ENCODE measurements at places on chromosomes 3 and 15.

- no peak for DNase-seq
Measured at GRCh38 chr3:157918402-157918801, 187.8 kb downstream of the SHOX2 start.

GRCh38 chr15:50107591-50108408, 11.2 kb downstream of the ATP8B4 start:
- DNase-seq = no peak

DNA sequence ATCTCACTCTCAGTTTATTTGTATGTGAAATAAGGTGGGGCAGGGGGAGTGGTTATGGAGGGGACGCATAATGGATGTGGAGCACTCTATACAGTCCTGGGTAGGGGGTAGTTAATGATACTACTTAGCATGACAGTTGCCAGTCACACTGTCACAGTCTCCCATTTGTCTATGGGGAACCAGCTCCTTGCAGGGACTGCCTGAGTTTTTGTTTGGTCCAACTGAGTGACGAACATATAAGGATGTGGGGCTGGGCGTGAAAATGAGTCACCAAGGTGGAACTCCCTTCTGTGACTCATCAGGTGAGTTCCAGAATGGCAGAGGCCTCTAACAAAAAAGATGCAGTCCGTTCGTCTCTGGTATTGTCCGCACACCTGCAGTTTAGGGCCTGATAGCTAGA, 235.3 kb upstream of the ST8SIA2 start:
- DNase-seq = no peak

DNA sequence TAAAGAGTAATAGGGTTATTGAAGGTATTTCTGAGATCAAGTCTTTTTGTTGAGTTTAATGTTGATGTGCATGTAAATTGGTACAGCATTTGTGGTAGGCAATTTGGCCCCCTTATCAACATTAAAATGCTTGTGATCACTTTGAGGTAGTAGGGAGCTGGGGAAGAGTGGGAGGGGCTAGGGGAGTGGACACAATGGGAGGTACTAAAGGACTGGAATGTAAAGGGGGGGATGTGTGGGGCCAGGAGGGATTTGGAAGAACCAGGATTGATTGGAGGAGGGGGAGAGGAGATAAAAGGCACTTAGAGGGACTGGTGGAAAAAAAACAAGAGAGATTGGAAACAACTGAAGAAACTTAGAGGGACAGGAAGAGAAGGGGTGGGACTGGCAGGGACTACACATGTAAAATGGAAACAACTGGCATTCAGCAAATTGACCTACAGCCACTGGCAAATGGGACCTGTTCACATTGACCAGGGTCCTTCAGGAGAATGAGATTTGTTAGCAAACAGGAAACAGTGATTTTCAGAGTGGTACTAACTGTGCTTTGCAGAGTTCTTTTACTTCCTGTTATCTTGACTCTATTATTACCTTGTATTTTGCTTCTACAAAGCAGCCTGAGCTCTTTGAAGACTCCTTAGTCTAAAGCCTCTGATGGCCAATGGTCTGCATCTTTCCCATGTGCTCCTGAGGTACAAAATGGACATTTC, 47.8 kb upstream of the ZBTB38 start:
- no peak for DNase-seq

- no peak for DNase-seq
Measured at GRCh38 chr3:37661615-37662306, 199.9 kb upstream of the CTDSPL start.

All from nucleus accumbens (tissue), 56 donors.